ENCODE measurements at places on chromosomes 4 and X.

DNA sequence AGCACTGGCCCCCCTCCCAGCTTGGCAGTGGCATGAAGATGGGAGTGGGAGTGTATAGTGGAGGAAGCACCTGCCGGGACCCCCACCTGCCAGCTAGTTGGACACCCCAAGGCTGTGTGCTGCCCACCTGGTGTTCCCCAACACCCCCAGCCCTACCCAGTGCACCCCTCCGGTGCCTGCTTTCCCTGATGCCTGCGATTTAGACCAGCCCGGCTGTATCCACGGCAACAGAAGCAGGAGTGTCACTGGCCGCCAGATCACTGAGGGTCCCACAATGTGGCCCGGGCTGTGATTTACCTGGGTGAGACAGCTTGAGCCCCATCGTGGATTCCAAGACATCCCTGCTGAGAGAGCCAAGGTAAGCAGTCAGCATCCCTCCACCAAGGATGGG, 533 bp downstream of the GPR173 start:
- no peak for DNase-seq

DNA sequence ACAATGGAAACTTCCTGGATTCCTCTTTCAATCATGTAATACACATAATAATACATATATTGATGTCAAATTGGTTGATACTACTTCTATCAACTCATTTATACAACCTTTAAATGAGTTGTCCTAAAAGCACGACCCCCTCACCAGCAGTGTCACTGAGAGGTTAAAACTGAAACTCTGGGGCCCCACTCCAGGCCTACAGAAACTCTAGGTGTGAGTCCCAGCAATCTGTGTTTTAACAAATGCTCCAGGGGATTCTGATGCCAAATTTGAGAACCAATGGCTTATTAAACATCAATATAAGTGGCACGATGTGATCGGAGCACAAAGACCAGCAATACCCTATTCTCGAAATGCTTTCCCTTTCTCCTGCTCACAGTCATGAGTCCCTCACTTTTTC, 47.9 kb downstream of the ATP8A1 start:
- no peak for DNase-seq

GRCh38 chrX:69311936-69312670, 146.8 kb upstream of the PJA1 start:
- no peak for DNase-seq

DNA sequence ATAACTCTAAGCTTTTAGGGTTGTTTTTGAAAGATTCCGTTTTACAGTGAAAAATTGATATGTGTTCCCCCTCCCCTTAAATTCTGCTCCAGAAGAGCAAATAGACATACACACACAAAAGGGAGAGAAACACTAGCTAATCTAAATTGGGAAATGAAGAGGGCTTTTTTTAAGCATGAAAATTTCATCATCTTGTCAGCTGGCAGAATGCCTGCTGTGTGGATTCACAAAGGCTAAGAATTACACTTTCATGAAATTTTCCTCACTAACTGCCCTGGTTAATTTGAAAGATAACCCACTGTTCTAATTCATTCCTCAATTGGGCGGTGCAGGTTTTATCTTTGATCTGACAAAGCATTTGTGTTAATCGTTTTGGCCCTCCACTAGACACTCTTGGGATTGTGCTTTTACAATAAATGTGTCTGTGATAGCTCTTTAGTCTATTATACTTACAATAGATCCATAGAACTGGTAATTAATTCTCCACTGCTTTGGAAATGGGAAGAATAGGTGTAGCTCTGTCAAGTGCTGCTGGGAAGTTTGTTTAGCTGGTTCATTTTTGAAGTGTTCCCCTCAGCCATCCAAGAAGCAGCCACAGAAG, 152.9 kb downstream of the POLA1 start:
- no peak for DNase-seq
